ENCODE measurements at places on chromosomes 6 and 20. TPM values are rescaled to one million over a fixed set of nuclear protein-coding genes. Genes with fewer than 3 reads are reported as not detected.

DNA sequence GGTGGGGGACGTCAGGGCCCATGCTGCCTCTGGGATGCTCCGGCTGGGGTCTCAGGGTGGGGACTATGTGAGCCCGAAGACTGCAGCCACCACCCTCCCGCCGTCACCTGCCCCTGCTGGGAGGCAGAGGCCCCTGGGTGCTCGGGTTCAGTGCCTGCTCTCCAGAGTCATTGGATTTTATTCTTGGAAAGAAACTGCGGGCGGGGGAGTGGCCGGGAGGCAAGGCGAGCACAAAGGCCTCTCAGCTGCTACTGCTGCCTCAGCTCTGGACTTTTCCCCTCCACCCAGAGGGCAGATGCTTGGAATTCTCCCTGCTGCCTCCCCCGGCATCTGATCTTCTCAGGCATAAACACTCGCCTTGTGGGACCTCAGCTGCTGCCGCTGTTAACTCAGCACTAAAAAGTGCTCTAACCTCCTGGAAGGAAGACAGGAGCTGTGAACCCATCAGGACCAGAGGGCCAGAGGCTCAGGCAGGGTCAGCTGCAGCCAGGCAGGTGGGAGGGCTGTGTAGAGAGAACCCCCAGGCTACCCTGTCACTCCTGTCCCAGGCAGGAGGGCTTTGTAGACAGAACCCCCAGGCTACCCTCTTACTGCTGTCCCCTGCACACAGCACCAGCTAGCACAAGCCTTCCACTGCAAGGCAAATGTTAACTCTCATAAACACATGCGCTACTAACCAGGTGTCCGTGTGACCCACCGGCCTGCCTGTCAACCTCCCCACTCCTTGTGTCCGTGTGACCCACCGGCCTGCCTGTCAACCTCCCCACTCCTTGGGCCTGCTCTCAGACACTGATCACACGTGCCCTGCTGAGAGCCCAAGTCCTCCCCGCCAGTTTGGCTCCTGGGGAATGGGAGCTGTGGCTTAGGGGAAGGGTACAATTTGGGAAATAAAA lies 9.4 kb upstream of the FRMD1 start:
- DNase-seq, result no peak

GRCh38 chr6:101400326-101401135 lies 7.0 kb downstream of the GRIK2 start:
- no peak for DNase-seq

Gene FOXC1
- 0.49 TPM for total RNA-seq

Gene RUNX2
- total RNA-seq, result 4.9 TPM

DNA sequence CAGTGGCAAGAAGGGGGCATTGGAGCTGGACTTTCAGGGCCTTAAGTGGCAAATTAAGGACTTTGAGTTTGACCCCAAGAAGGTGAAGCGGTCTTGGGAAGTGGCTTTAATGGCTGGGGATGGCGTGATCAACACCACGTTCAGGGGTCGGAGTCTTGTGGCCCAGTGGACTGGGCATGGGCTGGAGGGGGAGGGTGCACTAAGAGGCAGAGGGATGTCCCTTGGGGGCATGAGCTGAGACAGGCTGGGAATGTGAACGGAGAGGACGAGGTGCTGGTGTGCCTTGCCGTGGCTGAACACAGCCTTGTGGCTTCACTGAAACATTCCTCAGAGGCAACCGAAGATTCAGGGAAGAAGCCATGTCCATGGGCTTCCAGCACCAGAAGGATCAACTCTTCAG lies 227.0 kb downstream of the SYNDIG1 start:
- no peak for DNase-seq

DNA sequence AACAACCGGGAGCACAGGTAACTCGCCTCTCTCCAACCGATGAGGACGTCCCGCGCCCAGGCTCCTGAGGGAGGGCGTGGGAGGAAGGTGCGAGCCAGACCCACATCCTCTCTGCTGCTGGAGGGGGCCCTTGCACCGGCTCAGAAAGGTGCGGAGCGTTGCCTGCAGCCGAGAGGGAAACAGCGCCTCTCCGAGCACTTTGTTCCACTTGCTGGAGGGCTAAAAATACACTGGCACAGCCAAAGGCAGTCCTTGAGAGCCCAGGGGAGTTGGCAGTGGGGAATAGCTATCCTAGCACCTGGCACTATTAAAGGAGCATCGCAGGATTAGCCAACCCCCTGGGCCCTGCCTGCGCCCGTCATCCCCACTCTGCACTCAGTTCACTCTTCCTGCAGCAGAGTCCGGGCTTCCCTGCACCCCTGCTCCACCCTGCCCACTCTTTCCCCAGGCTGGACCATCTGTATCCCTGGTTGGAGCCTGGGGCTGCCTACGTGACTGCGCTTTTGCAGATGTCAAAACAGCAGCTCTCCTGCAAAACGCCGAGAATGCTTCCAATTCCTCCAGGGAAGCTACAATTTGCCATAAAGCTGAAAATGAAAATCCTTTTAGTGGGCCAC lies 108.9 kb downstream of the SNX5 start:
- no peak for DNase-seq

Gene OR2B6
- 0.32 TPM for total RNA-seq

DNA sequence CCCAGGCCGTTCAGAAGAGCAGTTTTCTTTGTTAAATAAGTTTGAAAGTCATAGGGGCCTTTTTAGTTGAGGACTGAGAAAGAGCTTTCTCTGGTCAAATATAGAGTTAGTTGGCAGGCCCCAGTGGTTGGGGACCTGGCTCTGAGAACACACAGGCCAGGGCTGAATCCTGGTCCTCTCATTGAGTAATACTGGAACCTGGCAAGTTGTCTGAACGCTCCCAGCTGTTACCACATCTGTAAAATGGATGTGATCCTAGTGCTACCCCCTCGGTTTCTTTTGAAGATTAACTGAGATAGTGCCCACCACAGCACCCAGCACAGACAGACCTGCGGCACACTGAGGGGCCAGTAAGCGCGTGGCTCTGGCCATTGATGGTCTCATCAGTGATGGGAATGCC lies 215.5 kb downstream of the ZDHHC14 start:
- no peak for DNase-seq

DNA sequence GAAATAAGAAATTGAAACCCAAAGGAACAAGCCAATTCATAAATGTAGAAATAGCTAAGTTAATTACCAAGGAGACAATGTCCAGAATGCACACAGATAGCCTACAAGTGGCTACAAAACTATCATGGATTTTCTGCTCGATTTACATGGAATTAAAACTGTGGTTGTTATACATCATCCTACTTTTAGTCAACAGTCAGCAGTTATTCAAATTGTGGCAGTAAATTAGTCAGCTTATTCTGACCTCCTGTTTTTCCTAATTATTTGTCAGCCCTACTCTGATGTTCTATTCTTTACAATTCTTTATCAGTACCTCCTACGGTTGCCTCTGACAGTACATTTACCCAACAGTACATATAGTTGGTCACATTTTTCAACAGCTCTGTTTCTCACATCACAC lies 29.6 kb downstream of the RBL1 start:
- no peak for DNase-seq

DNA sequence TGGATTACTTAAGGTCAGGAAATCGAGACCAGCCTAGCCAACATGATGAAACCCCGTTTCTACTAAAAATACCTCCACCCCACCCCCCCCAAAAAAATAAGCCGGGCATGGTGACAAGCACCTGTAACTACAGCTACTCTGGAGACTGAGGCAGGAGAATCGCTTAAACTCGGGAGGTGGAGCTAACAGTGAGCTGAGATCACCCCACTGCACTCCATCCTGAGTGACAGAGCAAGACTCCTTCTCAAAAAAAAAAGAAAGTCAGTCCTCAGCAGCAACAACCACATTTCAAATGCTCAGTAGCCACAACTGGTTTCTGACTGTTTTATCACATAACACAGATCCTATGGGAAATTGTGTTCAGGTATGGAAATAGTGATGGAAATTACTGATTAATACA lies 135.3 kb downstream of the HFE start:
- no peak for DNase-seq

DNA sequence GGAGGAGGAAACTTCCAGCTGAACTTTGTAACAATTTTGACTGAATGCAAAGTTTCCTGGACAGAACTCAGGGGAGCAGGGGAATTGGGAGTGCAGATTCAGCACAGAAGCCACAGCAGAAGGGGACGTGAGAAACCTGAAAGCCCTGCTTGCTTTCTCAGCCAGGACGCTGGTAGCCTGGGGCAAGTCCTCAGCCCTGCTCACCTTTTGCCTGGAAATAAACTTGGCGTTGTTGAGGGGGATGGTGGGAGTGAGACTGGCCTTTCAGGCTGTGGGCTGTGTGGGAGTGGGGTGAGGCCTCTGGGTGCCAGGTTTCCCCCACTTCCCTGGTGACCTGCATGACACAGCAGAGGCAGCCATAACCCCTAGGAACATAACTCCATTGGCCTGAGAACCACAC lies 238.1 kb upstream of the HS3ST5 start:
- no peak for DNase-seq

- DNase-seq, result peak; percentile 30
These were observed 682 bp upstream of the CHD6 start for GRCh38 chr20:41618807-41619311.

Gene SMPDL3A
- 12.4 TPM for total RNA-seq

Gene MMP24OS
- total RNA-seq, result 26.2 TPM

GRCh38 chr6:34986845-34987246 lies 97.8 kb downstream of the ANKS1A start:
- DNase-seq, result peak; percentile 90

DNA sequence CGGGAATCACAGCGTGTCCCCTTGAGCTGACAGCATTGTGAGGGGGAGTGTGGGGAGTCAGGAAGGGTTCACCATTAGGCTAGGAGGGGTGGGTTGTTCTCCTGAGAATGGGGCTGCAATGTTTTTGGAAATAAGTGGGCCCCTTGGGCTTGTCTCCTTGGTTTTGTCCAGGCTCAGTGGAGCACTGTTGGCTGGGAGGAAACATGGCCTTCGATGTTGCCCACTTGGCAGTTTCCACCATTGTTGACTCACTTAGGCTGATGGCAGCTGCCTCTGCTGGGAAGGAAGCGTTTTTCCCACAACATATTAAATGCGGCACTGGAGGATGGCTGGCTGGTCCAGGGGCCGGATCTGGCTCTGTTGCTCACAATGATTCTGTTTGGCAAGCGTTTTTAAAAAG lies 512.1 kb downstream of the QKI start:
- DNase-seq, result no peak

GRCh38 chr6:5115168-5115567 lies 30.0 kb downstream of the PPP1R3G start:
- DNase-seq, result peak; percentile 29

- peak; percentile 56 for DNase-seq
These were observed 198.5 kb downstream of the HIVEP2 start for GRCh38 chr6:142746524-142746923.

Gene SLC22A3
- total RNA-seq, result not detected

DNA sequence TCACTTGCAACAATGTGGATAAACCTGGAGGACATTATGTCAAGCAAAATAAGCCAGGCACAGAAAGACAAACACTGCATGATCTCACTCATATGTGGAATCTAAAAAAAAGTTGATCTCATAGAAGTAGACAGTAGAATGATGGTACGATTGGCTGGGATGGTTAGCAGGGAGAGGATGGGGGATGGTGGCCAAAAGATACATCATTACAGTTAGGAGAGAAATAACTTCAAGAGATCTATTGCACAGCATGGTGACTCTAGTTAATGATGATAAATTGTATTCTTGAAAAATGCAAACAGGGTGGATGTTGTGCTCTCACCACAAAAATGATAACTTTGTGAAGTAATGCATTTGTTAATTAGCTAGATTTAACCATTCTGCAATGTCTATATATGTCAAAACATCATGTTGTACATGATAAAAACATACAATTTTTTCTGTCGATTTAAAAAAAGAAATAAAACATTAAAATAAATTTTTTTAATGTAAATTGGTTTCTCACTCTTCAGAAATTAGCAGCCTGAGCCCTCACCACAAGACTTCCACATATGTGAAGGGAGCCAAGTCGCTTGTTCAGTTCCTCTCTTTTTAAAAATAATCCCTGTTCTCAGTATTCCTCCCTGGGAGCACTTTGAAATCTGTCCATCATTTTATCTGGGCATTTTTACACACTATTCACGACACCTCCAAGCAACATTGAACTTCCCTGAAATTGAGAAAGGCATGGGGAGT lies 34.2 kb downstream of the PTPRT start:
- no peak for DNase-seq

Gene PHACTR3
- total RNA-seq, result 0.17 TPM

- DNase-seq, result no peak
These were observed 55.6 kb downstream of the ZNF292 start for GRCh38 chr6:87210979-87211378.

GRCh38 chr6:100126790-100127484 lies 132.9 kb upstream of the MCHR2 start:
- DNase-seq, result no peak

Gene PPIL6
- total RNA-seq, result 1.8 TPM

DNA sequence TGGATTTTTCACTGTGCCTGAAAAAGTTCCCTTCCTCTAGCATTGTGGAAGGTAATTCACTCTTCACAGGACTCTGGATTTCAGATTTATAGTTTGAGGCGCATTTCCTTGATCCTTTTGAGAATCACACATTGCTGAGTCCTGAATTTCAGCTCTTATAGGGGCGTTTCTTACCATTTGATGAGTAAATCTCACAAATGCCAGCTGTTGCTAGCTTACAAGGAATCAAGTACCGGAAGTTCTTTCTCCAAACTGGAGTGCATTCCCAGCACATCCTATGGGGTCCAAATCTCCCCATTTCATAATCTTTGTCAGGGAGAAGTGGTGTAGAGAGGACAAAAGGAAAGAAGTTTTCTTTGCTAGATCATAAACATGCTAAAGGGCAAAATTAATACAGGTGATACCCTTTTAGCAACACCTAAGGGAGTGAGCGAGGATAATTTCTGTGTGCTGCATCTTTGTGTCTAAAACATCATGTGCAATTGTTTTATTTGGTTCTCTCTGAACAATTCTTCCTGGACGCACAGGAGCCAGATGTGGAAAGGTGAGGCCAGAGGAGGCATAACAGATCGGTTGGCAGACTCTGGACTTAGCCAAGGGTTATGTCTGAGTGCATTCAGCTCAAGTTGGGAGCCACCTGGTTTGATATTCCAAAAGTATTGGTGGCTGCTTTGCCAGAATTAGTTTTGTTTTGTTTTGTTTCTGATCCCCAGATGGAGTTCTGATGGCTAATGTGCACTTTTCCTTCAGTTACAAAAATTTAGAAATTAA lies 37.4 kb upstream of the EYA2 start:
- DNase-seq, result no peak

DNA sequence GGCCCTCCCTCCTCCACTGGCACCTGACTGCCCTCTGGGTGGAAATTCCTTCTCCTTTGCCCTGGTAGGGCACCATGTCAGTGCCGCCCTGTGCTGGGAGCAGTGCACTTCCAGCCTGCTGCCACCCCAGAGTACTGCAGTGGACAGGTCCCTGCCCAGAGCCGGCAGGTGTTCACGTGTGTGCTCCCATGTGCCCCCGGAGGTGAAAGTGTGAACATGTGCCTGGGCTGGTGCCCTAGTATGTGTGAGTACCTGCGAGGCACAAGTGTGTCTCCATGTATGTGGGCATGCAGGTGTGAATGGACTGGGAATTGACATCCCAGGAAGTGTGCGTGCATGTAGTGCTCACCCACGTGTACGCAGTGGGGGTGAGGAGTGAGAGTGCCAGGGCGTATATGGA lies 29.4 kb downstream of the SDCBP2 start:
- DNase-seq, result no peak

DNA sequence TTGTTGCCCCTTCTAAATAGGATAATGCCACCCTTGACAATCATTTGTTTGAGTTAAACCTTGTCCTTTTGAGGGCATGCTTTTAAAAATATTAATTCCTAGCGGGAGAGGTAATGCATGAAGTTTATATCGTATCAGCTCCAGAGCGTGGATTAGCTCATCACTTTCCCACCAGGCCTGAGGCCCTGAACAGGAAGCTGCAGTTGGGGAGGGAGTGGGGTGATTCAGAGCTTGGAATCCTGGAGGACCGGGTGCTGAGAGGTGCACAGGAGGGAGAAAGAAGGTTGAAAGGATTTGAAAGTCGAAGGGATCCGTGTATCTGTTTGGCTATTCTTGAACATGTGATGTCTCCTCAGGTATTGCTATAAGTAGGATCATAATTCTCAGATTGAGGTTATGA lies 25.0 kb downstream of the ZDHHC14 start:
- no peak for DNase-seq
